ENCODE measurements at places on chromosomes 5 and 9.

GRCh38 chr5:73420666-73421065 is 27.9 kb downstream of the FOXD1 start:
- DNase-seq = no peak

- DNase-seq = no peak
These were observed 141.9 kb downstream of the CDK5RAP2 start for GRCh38 chr9:120438111-120438510.

DNA sequence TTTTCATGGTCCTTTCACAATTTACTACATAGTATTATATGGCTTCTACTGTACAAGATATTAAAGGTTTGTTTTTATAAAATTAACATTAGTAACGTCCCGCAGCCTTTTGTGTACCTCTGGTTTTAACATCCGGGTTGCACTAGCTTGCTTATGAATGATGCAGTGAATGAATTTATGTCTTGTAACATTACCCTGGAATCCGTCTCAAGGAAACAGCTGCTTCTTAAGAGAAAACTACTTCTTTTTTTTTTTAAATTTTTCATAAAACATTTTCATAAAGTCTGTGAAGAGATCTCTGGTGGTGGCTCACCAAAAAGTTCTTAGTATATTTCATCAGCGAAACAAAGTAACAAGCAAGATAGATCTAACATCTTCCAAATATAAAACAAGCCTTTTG is 23.6 kb downstream of the MARCHF3 start:
- DNase-seq = no peak

DNA sequence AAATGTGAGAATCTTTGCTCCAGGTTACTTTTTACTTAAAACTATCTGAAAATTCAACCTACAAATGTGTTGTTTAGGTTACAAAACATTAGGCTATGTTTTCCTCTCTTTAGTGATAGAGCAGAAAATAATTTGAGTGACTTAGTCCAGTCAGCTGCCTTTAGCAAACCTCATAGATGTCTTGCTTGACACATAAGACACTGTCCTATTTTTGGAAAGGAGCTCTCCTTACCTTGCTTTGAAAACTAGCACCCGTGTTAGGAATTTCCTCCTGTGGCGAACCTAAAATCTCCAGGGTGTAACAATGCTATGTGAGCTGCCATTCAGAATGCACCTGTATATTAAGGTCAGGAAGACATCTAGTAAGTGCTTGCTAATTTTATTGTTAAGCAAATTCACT is 221.2 kb upstream of the CD180 start:
- no peak for DNase-seq

GRCh38 chr5:43348207-43348606 is 35.0 kb upstream of the HMGCS1 start:
- DNase-seq = no peak

- no peak for DNase-seq
These were observed 5.0 kb upstream of the SLC34A1 start for GRCh38 chr5:177378884-177379883.
